ENCODE measurements at places on chromosomes 3 and 15. TPM values are rescaled to one million over a fixed set of nuclear protein-coding genes. Genes with fewer than 3 reads are reported as not detected.

- no peak for DNase-seq
Observed at GRCh38 chr3:146152834-146153233, 8.2 kb downstream of the PLOD2 start.

GRCh38 chr3:86658876-86659275, 332.1 kb downstream of the VGLL3 start:
- no peak for DNase-seq

DNA sequence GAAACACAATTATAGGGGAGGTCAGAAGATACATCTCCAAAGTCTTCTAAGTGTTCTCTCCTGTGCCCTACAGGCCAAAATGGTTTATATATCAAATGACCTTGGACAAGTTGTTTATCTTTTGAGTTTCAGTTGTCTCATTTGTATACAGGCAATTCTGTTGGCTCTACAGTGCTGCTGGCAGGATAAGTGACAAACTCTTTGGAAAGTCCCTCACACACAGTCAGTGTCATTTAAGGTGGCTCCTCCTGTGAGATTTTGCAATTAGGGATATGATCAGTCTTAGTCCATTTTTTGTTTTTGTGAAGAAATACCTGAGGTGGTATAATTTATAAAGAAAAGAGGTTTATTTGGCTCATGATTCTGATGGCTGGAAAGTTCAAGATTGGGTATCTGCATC, 1035.8 kb upstream of the CFAP20DC start:
- DNase-seq, result no peak

DNA sequence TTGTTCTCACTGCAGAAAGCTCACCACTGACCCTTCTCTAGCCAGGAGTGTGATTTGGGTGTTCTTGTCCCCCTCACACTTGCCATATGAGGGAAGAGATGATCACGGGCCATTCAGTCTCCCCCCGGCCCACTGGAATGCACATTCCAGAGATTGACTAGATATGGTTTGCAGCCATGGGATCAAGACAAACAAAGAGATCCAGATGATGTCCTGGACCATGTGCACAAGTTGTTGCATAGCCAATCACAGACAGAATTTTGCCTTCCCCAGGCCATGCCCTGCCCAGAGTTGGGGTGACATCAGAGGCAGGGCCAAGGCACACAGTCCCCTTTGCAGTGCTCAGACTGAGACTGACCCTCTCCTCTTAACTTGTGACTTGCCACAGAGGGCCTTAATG, 14.8 kb downstream of the MUC13 start:
- no peak for DNase-seq

- DNase-seq, result no peak
Observed at GRCh38 chr3:56415652-56416051, 52.6 kb downstream of the ERC2 start.

- DNase-seq, result no peak
Observed at GRCh38 chr3:70476174-70476573, 163.7 kb upstream of the MDFIC2 start.

- no peak for DNase-seq
Observed at GRCh38 chr3:189941679-189942078, 179.0 kb downstream of the P3H2 start.

- no peak for DNase-seq
Observed at GRCh38 chr3:134334231-134334900, 39.9 kb downstream of the AMOTL2 start.

- no peak for DNase-seq
Observed at GRCh38 chr3:64760258-64760657, 72.5 kb upstream of the ADAMTS9 start.

GRCh38 chr3:72483554-72484104, 364.6 kb downstream of the SHQ1 start:
- DNase-seq, result no peak

DNA sequence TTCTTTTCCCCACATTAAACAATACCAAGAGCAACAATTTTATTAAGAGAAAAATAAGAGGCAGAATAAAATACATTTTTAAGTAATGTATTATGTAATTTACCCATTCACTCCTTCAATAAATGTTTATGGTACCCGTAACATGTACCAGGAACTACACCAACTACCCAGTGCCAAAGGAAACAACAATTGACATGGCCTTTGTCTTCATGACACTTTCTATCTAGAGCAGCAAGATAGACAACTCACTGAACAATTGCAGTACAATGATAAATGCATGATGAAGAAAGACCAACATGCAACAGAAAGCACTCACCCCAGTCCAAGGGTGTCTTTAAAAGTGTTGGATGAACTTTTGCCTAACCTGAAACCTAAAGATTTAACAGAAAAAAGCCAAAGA, 493.8 kb downstream of the IGSF11 start:
- no peak for DNase-seq

GRCh38 chr3:103167850-103168249, 733.0 kb downstream of the ZPLD1 start:
- no peak for DNase-seq

DNA sequence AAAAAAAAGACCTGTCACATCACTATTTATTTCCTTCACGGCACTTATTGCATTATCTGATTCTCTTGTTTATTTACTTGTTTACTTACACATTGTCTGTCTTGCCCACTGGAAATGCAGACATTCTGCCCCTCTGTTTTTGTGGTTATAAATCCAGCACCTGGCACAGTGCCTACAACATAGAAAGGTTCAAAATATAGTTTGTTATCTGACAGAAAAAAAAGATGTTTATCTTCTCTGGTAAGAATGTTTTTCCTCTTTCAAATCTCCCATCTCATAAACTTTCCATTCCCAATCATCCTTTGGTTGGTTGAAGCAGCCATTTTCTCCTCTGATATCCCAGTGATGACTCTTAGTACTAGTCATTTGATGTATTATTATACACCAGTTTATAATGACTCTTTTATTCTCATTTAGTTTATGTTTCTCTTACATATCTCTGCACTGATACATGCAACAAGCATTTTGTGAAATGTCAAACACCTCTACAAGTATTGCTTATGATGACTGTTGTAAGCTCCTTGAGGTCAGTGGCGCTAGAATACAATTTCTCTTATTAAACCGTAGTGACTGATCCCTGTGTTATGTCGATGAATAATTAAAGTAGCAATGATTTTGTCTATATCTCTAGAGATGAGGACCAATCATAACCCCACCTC, 398.4 kb upstream of the TBL1XR1 start:
- DNase-seq, result no peak

DNA sequence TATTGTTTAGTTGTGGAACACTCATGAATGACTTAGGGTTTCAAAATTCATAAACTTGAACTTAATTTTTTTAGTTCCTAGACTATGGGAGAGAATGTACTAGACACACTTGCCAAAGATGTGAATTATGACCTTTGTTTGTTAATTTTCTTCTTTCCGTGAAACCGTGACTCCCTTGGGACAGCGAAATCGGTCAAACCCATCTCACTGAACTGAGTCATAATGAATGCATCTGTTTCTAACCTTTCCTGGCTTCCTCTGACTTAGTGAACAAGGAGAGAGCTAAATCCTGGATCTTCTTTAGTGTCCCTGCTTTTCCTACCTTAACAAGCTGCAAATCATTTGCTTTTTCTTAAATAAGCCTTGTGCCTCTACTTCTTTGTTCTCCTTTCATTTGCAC, 85.5 kb downstream of the LARS2 start:
- no peak for DNase-seq

- no peak for DNase-seq
Observed at GRCh38 chr3:169498336-169498735, 165.2 kb downstream of the MECOM start.

The SNTN gene
- total RNA-seq, result not detected

- DNase-seq, result no peak
Observed at GRCh38 chr15:88250826-88251225, 5.7 kb downstream of the NTRK3 start.

DNA sequence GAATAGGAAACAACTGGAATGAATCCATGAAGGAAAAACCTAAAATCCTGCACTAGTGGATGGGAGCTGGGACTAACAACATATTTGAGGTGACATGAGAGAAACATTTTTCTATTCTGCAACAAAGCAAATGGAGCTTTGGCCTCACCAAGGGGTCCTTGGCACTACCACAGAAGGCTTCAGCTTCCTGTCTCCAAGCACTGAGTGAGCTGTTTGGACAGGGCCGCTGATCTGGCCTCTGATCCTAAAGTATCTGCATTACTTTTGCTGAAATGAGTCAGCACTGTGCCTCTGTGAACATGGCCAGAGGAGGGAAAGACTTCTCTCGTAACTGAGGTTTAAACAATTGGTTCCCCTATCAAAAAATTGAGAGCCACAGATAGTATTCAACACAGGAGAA, 9.0 kb downstream of the ARPP21 start:
- no peak for DNase-seq

The GUCA1C gene
- total RNA-seq, result 0.81 TPM

DNA sequence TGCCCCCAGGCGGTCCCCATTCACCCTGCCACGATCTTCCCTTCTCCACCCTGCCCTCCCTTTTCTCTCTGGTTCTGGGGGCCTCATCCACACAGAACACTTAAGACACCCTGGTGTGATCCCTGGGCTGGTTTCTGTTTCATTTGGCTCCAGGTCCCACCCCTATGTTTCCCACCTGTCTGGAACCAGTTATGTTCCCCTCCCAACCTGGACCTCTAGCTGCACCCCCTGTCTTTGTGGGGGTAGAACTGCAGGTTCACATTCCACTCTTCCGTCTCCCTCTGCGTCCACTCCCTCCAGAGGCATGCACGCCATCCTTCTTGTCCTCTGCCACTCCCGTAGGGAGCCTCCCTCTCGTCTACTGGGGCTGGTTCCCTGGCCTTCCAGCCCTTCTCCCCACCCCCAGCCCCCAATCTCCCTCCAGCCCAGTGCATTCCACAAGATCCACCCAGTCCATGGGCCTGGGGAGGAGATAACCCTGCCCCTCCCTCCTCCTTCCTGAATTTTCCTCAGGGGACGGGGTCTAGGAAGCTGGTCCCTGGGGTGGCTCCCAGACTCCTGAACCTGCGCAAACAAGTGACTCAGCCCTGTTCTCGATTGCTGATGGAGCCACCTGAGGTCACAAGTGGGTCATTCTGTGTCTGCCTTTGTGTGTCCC, 73.8 kb downstream of the ABTB1 start:
- peak; percentile 80 for DNase-seq

Measured in cardiac septum (tissue), 1 donor.